ENCODE measurements at places on chromosomes 12 and 14.

- no peak for DNase-seq
Observed at GRCh38 chr14:56099081-56099797, 19.0 kb upstream of the PELI2 start.

GRCh38 chr12:27095346-27095745 lies 13.0 kb upstream of the C12orf71 start:
- no peak for DNase-seq

GRCh38 chr14:50533241-50533705 lies 904 bp upstream of the MAP4K5 start:
- no peak for DNase-seq

- no peak for DNase-seq
Observed at GRCh38 chr12:14283489-14284144, 81.9 kb upstream of the ATF7IP start.

- DNase-seq: no peak
Observed at GRCh38 chr12:105477873-105478272, 147.4 kb downstream of the C12orf75 start.

DNA sequence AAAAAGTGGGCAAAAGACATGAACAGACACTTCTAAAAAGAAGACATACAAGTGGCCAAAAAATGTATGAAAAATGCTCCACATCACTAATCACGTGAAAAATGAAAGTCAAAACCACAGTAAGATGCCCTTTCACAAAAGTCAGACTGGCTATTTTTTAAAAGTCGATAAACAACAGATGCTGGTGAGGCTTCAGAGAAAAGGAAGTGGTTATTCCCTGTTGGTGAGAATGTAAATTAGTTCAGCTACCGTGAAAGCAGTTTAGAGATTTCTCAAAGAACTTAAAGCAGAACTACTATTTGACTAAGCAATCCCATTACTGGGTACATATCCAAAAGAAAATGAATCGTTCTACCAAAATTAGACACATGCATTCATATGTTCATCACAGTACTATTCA lies 237.0 kb downstream of the KIF21A start:
- no peak for DNase-seq

- DNase-seq: no peak
Observed at GRCh38 chr14:54108481-54109471, 152.2 kb upstream of the BMP4 start.
